ENCODE measurements at places on chromosomes 13 and 19. TPM values are rescaled to one million over a fixed set of nuclear protein-coding genes. Genes with fewer than 3 reads are reported as not detected.

DNA sequence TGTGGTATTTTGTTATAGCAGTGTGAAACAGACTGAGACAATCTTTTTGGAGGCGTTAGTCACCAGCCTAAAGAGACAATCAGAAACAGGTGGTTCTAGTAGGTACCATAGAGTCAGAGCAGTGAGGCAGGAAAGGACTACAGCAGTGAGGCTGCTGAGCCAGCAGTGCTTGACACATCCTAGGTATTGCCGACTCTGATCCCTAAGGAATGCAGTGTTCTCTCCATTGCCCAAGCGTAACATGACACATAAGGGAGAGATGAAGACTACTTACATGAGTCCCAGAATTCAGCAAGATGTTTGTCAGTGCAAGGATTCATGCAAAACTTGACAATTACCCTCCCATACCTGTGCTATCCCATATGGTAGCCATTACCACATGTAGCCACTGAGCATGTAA is 62.4 kb upstream of the XPO4 start:
- H3K27ac ChIP-seq, result no peak overlapping the region
- peaks cover 23% of the 10 kb centered on the region for H3K4me1 ChIP-seq
- no peaks in the 10 kb centered on the region for H3K36me3 ChIP-seq

DNA sequence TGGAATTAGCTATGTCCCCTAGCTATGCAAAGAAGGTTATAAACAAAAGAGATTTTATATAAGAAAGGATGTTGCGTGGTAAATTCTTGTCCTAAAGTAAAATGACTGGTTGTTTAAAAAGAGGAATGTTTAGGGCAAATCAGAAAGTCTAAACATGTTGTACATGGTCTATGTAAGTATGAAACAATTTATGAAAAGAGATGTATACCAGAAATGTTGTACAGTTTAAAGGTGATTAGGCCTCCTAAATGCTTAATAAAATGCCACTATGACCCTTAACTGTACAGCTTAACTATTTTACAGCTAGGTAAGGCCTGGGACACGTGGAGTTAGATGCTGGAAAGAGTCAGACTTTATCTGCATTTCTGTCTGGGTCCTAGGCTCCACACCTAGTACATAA is 775.9 kb upstream of the KLHL1 start:
- DNase-seq, result no peak
- H3K36me3 ChIP-seq, result no peaks in the 10 kb centered on the region
- no peaks in the 10 kb centered on the region for H3K27me3 ChIP-seq
- no peaks in the 10 kb centered on the region for H3K4me1 ChIP-seq
- H3K4me3 ChIP-seq, result no peak overlapping the region
- no peak overlapping the region for H3K27ac ChIP-seq

DNA sequence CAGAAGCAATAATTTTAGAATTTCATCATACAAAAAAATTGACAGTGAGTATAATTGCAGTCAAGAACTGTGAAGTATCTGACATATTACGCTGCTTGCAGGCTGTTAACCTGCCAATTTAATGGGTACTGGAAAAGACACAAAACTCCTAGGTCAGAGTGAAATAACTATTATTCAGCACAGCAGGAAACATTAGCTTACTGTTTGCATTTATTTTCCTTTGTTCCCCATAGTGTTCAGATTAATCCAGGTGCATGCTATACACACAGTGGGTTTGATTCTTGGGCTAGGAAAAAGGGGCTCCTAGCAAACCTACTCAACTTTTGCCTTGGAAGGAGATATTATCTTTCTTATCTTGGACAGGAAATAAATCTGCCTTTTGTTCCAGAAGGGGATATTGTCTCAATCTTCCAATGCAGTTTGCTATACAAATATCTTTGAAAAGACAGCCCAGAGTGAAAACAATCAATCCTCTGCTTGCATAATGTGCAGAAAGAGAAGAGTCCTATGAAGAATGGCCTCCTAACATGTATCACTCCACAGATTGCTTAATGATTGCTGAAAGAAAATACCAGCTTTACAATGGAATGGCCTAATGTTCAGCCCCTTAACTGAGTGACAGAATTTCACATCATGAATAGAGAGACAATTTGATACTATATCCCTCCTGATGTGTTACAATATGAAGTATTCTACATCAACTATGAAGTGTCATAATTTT is 443.4 kb downstream of the TBC1D4 start:
- H3K36me3 ChIP-seq, result no peaks in the 10 kb centered on the region
- H3K4me3 ChIP-seq, result no peak overlapping the region
- no peak overlapping the region for H3K27ac ChIP-seq
- H3K4me1 ChIP-seq, result no peaks in the 10 kb centered on the region
- H3K27me3 ChIP-seq, result no peaks in the 10 kb centered on the region

GRCh38 chr13:35473206-35473775 is 3.2 kb downstream of the MAB21L1 start:
- H3K4me1 ChIP-seq, result peaks cover 36% of the 10 kb centered on the region
- peaks cover 67% of the 10 kb centered on the region for H3K36me3 ChIP-seq
- peaks cover 15% of the 10 kb centered on the region for H3K27me3 ChIP-seq
- no peak for DNase-seq
- H3K4me3 ChIP-seq, result peak overlapping the region; percentile 92

GRCh38 chr19:29622166-29623070 is 16.3 kb downstream of the POP4 start:
- H3K36me3 ChIP-seq, result no peaks in the 10 kb centered on the region
- no peaks in the 10 kb centered on the region for H3K4me1 ChIP-seq
- no peak for DNase-seq
- H3K4me3 ChIP-seq, result no peak overlapping the region
- H3K27ac ChIP-seq, result no peak overlapping the region

DNA sequence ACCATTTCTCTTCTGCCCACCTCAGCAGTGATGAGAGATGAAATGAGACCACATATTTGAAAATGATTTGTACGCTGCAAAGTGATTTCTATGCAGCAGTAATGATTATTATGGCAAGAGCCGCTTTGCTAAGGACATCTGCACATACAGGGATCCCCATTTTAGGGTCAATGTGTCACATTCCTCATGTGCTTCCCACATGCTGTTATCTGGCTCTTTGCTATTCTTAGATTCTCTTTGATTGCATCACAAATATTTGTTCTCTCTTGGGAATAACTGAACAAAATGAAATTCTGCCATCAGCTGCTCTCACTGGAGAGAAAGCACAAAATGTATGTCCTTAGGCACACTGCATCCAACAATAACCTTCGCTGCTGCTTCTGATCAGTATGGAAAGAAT is 209.5 kb upstream of the IPO5 start:
- no peaks in the 10 kb centered on the region for H3K36me3 ChIP-seq
- H3K4me1 ChIP-seq, result no peaks in the 10 kb centered on the region
- no peak overlapping the region for H3K27ac ChIP-seq
- peaks cover 2% of the 10 kb centered on the region for H3K27me3 ChIP-seq

GRCh38 chr19:4578552-4579248 is 19.2 kb upstream of the SEMA6B start:
- H3K36me3 ChIP-seq, result no peaks in the 10 kb centered on the region
- peaks cover 20% of the 10 kb centered on the region for H3K27me3 ChIP-seq
- no peak overlapping the region for H3K27ac ChIP-seq
- peaks cover 25% of the 10 kb centered on the region for H3K4me1 ChIP-seq
- no peak for DNase-seq
- no peak overlapping the region for H3K4me3 ChIP-seq

- no peak for DNase-seq
- H3K36me3 ChIP-seq, result no peaks in the 10 kb centered on the region
- peaks cover 17% of the 10 kb centered on the region for H3K4me1 ChIP-seq
- H3K27ac ChIP-seq, result no peak overlapping the region
- no peak overlapping the region for H3K4me3 ChIP-seq
Observed at GRCh38 chr13:59837101-59837500, 326.6 kb downstream of the DIAPH3 start.

DNA sequence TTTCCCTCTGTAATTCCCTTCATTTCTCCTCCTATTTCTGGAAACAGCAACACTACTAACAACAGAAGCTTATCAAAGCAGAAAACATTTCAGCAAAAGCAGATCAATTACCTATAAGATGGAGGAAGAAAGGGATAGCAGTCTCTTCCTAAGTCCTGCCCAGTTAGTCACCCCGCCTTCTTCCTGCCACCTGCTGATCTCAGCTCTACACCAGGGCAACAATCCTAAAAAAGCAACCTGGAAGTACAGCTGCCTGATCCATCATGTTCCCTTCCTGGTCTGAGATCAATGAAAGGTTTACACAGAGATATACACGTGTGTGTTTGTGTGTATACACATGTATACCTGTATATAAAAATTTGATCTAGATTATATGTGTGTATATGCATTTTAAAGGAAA is 59.4 kb downstream of the TSC22D1 start:
- H3K27me3 ChIP-seq, result no peaks in the 10 kb centered on the region
- H3K4me1 ChIP-seq, result no peaks in the 10 kb centered on the region
- no peak overlapping the region for H3K4me3 ChIP-seq

- H3K4me1 ChIP-seq, result peaks cover 20% of the 10 kb centered on the region
- no peak overlapping the region for H3K4me3 ChIP-seq
- H3K27me3 ChIP-seq, result peaks cover 4% of the 10 kb centered on the region
- H3K36me3 ChIP-seq, result no peaks in the 10 kb centered on the region
Observed at GRCh38 chr13:111337741-111338140, 17.3 kb downstream of the TEX29 start.

DNA sequence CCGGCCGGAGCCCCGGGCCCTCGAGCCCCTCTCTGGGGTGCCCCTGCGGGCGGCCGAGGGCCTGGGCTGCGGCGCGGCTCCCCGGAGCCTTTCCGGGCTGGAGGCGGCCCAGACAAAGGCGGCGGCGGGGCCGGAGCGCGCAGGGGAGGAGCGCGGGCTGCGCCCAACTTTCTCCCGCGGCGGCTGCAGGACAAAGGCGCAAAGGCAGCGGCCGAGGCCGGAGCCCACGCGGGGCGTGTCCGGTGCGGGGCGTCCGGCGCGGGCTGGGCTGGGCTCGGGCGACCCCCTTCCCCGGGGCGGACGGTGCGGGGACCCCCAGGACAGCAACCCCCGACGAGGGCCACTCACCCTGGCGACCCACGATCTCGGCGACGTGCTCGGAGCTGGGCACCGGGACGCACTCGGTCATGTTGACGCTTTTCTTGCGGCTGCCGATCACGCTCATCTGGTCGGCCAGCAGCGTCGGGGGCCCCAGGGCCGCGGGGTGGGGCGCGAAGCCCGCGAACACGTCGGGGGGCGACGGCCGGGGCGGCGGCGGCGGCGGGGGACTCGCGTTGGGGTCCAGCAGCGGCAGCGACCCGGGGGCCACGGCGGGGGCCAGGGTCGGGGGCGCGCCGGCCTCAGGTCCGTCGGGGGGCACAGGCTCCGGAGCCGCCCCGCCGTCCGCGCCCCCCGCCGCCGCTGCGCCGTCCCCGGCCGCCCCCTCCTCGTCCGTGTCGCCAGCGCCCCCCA is 843 bp downstream of the MEX3D start:
- no peaks in the 10 kb centered on the region for H3K4me1 ChIP-seq
- no peak overlapping the region for H3K27ac ChIP-seq
- no peaks in the 10 kb centered on the region for H3K27me3 ChIP-seq
- peak overlapping the region; percentile 76 for H3K4me3 ChIP-seq
- no peaks in the 10 kb centered on the region for H3K36me3 ChIP-seq

GRCh38 chr19:19434483-19435045 is 29.1 kb downstream of the GATAD2A start:
- no peaks in the 10 kb centered on the region for H3K4me1 ChIP-seq
- no peak overlapping the region for H3K27ac ChIP-seq
- no peak for DNase-seq
- H3K27me3 ChIP-seq, result no peaks in the 10 kb centered on the region
- H3K36me3 ChIP-seq, result no peaks in the 10 kb centered on the region
- H3K4me3 ChIP-seq, result no peak overlapping the region

Gene KIR2DL4
- total RNA-seq, result not detected

Gene OR10H1
- total RNA-seq, result not detected

Gene PRSS57
- total RNA-seq, result not detected

Gene CFAP97D2
- not detected for total RNA-seq

Gene EFNA2
- not detected for total RNA-seq

Gene CCL25
- total RNA-seq, result not detected

Gene ACP7
- not detected for total RNA-seq

Gene ZNF793
- 2.9 TPM for total RNA-seq

Gene FLT3
- total RNA-seq, result not detected

Gene LAIR2
- total RNA-seq, result not detected

Gene C19orf38
- total RNA-seq, result 0.66 TPM
